ENCODE measurements at places on chromosomes 7 and 10.

- no peak for DNase-seq
Observed at GRCh38 chr7:1679326-1679965, 9.4 kb downstream of the ELFN1 start.

DNA sequence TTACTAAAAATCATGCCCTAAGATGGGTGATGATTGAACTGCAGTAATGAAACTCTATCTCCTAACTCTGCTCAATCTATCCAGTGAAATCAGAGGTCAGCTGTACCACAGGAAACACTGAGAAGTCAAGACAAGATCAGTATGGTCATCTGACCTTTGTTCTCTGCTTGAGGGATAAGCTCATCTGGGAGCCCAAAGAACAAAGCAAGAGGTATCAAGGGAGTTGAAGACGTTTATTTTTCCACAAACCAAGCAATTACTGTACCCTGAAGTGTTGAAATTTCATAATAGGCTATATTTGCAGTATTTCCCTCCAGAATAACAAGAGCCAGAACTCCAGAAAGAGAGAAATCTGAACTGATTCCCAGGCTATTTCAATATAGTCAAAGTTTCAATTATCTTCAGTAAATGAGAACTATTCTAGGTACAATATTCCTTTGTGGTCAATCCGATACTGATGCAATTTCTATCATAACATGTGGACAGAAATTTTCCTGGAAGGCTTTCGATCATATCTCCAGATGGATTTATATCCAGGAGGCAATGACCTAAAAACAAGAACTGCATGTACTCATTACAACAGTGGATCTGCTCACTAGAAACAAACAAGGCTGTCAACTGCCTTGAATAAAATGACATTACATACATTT is 345.3 kb downstream of the TNS3 start:
- no peak for DNase-seq

- DNase-seq, result no peak
Observed at GRCh38 chr10:77533146-77533886, 104.3 kb downstream of the KCNMA1 start.

DNA sequence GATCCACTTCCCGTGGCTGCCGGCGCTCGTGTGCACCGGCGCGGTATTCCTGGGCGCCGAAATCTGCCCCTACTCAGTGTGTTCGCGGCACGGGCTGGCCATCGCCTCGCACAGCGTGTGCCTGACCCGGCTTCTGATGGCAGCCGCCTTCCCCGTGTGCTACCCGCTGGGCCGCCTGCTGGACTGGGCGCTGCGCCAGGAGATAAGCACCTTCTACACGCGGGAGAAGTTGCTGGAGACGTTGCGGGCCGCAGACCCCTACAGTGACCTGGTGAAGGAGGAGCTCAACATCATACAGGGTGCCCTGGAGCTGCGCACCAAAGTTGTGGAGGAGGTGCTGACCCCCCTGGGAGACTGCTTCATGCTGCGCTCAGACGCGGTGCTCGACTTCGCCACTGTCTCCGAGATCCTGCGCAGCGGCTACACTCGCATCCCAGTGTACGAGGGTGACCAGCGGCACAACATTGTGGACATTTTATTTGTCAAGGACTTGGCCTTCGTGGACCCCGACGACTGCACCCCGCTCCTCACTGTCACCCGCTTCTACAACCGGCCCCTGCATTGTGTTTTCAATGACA is 1.3 kb downstream of the CNNM1 start:
- no peak for DNase-seq

- DNase-seq, result no peak
Observed at GRCh38 chr10:127278001-127278400, 81.6 kb upstream of the INSYN2A start.

- DNase-seq, result no peak
Observed at GRCh38 chr7:91710881-91711280, 169.6 kb downstream of the MTERF1 start.

DNA sequence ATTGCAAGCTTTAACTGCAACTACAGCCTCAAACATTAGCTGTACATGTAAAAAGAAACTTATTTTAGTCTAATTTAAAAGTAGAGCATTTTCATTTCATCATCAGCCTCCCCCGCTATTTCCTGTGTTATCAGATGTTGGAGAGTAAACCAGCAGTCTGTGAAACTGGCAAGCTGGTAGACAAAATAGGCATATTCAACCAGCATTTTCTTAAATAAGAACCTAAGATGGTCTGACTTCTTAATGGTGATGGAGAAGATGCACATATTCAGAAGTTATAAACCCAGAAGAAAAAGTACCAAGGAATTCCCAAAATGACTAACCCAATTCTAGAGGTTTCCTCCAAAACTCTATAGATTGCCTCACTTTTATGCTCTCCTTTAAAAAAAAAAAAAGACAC is 24.9 kb downstream of the PIK3AP1 start:
- no peak for DNase-seq

DNA sequence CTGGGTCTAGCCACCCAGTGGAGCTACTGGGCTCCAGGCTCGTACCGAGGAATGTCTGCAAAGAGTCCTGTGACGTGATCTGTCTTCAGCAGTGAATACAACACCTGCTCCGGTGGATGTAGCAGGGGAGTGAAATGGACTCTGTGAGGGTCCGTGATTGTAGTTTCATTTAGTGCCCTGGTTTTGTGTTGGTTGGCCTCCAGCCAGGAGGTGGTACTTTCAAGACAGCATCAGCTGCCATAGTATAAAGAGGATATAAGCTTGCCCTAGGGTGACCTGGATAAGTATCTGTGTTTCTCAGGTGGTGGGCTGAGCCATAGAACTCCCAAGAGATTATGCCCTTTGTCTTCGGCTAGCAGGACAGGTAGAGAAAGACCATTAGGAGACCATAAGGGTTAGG is 24.6 kb upstream of the WNT2 start:
- no peak for DNase-seq

DNA sequence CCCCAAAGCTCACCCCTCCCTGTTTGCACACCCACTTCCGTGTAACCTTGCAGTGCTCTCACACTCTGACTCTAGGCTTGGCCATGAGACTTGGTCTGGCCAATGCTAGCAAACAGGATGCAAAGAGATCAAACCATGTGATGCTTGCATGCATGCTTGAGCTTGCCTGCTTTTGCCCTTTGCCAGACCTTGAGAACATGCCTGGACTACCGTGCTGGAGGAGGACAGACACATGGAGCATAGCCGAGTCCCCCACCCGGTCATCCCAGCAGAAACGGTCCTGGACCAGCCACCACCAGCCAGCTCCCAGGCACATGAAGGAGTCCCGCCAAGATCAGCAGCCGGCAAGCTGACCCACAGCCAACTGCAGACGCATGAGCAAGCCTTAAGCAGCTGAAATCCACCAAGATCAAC is 23.4 kb downstream of the PYROXD2 start:
- DNase-seq, result no peak

GRCh38 chr7:108421720-108422331 is 34.4 kb downstream of the NRCAM start:
- DNase-seq, result no peak

- no peak for DNase-seq
Observed at GRCh38 chr10:73522263-73522662, 26.4 kb upstream of the PPP3CB start.

GRCh38 chr7:90192876-90193750 is 18.4 kb upstream of the STEAP2 start:
- no peak for DNase-seq

DNA sequence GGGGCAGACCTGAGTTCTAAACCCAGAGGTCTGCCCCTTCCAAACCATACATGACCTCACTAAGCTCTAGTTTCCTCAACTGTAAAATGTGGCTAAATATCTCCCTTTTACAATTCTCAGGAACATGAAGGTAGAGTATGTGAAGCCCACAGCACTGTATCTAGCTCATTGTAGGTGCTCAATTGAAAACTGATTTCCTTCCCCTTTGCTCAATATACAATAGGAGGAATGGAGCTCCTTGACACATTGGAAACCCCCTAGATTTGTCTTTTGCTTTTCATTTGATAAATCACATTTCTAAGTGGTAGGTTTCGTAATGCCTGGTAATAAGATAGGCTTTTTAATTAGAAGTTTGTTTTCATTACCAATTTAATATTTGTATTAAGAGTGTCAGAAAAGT is 153.3 kb downstream of the ARID5B start:
- DNase-seq, result no peak

DNA sequence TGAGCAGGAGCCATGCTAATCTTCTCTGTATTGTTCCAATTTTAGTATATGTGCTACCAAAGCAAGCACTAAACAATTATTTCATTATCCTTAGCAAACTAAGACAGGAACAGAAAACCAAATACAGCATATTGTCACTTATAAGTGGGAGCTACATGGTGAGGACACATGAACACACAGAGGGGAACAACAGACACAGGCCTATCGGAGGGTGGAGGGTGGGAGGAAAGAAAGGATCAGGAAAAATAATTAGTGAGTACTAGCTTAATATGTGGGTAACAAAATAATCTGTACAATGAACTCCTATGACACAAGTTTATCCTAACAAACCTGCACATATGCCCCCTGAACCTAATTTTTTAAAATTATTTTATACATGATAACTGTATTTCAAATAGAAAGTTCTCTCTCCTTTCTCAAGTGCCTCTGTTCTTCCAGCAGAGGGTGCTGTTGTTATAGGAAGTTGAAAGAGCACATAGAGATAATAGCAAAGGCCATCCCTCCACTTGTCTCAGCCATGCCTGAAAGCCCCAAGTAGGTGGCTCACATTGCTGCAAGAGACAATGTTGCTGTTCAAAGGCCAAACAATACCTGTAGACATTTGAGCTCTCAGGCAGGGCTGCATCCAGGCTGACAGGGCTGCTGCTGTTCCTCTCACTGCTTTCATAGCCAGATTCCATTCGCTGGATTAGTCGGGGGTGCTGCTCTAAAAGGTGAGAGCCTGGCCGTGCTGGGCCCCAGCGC is 33.4 kb upstream of the PPP3CB start:
- peak; percentile 50 for DNase-seq

- DNase-seq, result no peak
Observed at GRCh38 chr7:44193011-44193802, 4.0 kb upstream of the GCK start.

DNA sequence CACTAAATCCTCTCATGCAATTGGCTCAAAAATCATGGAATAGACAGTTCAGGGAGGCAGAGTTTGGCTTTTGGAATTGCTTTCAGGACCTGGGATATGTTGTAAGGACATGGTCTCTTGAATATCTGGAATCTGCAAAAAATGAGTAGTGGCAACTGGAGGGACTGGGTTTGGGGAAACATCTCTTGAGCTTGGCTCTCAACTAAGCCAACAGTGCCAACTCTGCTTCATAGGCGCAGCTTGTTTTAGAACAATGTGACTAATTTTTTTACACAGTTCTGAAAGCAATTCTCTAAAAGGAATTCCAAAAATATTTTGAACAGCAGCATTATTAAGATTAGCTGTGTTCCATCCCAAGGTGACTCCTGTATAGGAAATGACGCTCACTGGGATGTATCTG is 121.5 kb upstream of the DPP6 start:
- DNase-seq, result no peak
